ENCODE measurements at places on chromosomes 1 and 21.

DNA sequence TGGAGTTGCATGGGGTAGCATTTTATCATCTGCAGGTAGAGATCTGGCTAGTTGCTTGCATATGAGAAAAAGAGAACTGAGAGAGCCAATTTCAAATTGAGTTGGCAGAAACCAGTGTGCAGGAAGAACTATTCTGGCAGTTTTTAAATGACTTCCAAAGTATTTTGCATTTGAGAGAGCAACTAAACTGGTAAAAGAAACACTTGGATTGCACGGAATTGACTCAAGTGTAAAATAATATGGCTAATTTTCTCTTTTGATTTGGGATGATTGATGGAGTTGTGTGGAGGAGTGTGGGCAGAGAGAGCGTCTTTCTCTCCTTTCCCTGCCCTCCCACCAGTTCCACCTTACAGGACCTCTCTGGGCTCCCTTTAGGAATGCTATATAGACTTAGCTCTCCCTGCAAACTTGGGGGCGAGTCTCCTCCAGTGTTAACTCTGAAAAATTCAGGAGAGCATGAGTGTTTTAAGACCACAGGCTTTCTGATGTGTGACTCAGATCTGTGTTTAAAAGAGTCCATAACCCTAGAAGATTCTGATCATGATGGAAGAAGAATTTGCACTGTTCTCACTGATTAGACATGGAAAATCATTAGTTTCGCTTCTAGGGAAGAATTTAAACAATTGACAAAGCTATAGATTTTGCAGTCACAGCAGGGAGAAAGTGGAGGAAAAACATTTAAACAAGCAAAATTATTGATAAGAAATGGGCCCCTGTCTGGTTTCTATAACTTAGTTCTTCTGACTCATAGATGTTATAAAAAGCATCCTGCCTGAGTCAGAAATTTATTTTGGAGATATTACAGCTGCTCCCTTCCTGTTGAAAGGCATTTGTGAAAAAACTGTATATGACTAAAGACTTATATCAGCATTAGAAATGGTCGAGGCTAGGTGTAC, 24.9 kb upstream of the CTBS start:
- no peak for DNase-seq

DNA sequence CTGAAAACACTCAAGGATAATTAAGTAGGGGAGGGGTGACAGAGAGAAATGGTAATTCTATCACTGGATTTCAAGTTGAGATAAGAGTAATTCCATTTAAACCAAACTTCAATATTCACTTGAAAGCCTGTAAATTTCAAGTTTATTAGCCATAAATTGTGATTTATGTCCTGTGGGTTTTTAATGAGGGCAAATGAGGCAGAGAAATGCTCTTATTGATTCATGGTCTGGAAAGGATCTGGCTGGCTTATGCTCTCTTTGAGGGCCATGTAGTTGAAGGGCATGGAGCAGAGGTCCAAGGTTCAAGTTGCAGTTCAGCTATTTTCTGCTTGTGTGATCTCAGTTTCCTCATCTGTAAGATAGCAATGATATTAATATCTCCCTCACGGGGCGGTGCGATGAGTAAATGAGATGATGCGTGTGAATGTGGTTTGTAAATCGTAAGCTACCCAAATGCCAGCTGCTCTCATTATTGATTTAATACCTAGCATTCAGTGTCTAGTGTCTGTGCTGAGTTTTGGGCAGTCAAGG, 12.3 kb downstream of the OLFML3 start:
- no peak for DNase-seq

DNA sequence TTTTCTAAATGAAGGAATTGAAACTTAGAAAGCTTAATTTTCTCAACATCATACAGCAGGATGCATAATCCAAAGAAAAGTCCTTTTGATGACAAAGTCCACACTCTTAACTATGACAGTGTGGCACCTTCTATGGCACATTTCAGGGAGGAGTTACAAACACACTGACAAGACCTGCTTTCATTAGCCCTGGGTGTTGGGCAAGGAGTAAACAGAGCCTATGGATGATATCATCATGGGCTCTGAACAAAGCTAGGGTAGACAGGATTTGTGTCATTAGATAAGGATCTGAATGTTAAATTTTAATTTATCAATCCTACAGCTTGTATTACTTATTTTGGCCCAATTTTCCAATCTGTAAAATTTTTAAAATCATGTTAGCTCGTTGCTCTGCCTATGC, 62.6 kb upstream of the DENND1B start:
- DNase-seq, result no peak

DNA sequence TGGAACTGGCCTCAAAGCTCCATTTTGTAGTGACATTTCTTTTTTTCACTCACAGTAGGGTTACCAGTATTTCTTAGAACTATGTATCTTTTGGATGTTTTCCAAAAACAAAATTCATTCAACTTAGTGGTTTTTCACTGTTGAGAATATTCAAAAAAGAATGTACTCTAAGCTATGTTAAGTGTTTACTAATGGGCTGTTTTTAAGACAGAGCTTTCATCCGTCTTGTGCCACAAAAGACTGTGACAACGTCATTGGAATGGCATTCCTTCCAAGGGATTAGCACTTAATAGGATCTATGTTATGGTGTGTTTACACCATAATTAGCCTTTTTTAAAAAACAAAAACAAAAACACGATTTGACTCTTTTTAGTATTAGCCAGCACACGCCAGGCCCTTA, 66.8 kb downstream of the TTC3 start:
- no peak for DNase-seq

GRCh38 chr1:12166834-12167492, at the start of gene TNFRSF1B:
TSS of gene TNFRSF1B (plus strand) at chr1:12166991. CDS start at chr1:12167092, 101 bp downstream.
- no peak for DNase-seq

DNA sequence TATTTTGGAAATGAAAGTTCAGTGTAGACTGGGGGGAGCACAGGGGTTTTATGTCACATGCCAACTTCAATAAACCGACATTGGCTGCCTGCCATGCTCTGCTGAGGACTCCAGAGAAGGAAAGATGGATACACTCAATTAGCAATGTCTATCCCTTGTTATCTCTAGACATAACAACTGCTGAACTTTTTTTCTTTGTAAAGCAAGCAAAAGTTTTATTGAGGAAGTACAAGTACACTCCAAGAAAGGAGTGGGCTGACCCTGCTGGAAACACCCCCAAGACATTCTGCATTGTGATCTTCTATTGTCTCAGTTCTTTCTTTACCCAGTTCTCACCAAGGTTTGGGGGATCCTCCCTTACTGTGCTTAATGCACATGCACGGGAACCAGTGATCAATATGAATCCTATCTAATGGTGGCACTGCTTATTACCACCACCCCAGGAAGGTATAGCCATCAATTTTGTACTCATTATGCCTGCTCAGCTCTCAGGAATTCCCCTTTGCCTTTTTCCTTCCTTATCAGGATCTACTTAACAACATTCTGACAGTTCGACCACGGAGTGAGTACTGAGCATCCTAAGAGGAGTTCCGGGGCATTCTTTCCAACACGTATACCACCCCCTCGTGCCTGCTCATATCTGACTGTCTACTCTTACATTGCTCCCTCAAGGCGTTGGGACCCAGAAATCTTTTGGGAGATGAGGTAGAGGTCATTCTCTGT, 28.7 kb downstream of the SYNJ1 start:
- DNase-seq, result no peak

DNA sequence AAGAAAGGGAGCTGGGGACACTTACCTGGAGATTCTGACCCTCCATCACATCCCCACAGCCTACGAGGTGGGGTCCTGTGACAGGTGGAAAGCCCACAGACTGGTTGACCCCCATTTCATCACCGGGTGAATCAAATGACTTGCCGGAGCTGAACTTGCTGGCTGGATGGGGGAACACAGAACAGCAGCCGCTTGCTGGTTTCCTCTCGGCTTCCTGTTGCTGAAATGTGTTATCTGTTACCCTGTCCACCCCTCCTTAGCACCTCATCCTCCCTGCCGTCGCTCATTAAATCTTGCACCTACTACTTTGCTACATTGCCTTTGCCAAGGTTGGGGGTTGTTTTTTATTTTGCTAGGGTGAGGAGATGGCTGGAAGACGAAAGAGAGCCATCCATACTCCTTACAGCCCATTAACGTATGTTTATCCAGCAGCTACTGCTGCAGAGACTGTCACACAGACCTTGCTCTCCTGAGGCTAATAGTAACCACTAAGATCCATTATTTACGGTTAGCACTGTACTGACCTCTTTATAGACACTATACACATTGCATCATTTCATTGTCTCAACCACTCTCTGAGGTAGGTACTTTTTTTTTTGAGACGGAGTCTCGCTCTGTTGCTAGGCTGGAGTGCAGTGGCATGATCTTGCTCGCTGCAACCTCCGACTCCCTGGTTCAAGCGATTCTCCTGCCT, 7.0 kb downstream of the PAFAH2 start:
- no peak for DNase-seq
